ENCODE measurements at places on chromosomes 4 and X.

DNA sequence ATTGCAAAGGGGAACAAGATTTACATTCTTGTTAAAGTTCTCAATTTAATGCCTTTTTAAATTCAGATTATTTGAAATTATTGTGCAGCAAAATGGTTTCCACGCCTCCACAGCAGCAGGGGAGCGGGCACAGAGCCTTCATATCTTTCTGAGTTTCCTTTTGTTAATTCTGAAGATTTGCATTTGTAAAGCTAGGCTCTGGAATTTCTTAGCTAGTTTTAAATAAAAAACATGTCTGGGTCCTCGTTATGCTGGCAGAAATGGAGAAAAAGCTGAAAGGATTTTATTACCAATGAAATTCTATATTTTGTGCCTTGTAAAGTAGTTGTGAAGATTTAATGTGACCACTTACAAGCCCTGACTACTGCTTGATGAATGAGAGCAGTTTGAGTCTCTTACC lies 40.8 kb upstream of the MAGED1 start:
- DNase-seq: no peak

DNA sequence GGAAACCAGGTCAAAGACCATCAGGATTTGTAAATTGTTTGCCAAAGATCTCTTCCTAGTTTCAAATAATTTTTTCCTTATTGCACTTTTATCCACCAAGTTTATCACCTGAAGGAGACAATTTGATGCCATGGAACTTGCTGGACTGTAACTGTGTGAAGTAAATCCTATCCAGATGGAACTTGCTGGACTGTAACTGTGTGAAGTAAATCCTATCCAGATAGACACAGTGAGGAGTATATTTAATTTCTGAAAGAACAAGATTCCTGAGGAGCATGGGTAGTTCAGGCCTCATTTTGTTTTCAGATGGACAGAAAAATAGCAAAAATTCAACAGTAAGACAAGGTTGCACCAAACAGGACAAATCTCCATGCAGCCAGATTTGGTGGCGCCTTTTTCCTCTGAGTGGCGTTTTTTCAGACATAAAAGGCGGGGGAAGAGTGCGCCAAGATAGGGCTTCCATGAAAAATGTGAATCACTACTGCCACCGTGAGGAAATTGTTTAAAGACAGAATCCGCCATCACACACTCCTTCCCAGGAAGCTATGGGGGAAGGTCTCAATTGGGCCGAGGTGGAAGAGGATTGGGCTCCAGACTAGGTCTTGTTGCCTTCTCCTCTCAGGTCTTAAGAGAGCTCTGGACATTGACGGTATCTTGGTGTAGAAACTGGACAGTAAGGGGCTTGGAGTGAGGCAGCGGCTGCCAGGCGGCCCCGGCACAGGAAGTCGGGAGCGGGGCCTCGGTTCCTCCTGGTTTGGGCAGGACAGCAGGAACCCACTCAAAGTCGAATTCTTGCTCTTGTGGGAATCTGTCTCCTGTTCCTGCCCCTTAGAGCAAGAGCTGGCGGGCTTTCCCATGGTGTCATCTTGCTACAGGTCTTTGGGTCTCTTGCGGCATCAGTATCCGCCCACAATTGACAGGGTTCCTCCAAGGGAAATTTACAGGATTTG lies 234.7 kb downstream of the OR13H1 start:
- DNase-seq: no peak

DNA sequence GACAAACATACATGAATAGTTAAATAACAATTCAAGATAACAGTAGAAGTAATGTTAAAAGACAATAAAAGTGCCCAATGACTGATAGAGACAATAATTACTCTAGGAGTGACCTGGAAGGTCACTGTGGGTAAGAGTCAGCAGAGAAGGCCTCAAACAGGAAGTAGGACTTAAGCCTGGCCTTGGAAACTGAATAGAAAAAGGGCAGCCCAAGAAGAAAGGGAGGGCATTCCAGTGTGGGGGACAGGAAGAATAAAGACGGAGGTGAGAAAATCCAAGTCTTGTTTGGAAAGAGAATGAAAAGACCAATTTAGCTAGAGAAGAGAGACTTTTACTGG lies 6.0 kb downstream of the P2RY4 start:
- DNase-seq: no peak

GRCh38 chrX:150715184-150715583 lies 22.0 kb downstream of the MTMR1 start:
- DNase-seq: peak; percentile 32

DNA sequence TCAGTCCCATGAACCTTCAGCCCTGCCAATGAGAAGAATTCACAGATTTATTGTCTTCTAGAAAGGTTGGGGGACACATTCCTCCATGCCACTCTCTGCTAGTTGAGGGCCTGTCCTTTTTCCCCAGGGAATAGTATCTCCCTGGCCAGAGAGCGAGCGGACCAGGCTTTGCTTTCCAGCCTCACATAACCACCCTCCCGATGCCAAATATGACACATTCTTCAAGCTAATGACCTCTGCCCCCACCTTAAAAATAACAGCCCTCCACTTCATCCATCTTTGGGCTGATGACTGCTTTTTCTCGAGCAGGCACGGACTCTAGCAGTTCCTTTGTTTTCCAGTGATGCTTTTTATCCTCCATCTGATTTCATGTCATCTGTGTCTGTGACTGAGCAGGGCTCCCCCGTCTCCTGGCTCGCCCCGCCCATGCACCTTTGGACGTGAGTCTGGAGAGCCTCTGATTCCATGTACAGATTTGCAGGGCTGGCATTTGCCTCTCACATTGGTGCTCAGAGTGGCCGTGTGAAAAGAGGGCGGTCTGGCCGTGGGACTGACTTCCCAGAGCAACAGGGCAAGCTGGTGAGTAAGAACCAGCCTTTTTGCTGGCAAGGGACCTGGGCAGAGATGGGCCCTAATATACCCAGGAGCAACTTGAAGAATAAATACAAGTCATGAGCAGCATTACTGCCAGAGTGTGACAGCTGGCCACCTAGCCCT lies 279.8 kb downstream of the BCOR start:
- DNase-seq: no peak

DNA sequence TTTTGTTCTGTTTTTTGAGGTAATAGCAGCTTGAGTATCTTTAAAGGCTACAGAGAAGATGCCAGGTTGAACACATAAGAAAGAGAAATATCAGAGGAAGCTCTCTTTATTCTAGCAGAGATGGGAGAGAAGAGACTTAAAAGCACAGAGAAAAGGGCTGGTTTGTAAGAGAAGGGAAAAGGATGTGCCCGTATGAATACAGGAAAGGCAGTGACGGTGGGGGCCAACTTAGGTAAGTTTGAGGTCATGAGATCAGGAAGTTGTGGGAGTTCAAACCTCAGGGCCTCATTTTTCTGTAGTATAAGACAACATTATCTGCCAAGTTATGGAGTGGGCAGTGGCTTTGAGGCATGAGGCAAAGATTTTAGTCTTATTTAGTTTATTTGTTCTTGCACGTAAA lies 121.3 kb upstream of the S100G start:
- no peak for DNase-seq

- DNase-seq: no peak
These were observed 233.5 kb upstream of the GYPA start for GRCh38 chr4:144374065-144374464.

GRCh38 chr4:76800902-76801301 lies 97.0 kb downstream of the SOWAHB start:
- DNase-seq: no peak

DNA sequence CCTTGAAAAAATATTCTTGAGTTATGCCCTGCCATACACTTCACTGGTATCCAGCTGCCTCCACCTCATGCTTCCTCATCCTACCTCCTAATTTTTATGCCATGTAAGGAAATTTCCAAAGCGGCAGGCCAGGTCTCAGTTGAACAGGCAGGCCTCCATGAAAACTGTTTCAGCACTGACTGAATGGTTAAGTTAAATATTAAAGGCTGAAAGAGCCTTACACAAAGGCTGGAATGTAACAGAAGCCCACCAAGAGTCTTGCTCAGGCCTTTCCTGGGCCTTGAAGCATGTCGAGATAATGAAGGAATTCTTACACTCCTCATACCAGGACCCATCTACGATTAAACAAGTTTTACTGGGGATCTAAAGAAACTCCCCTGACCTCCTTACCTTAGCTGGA lies 359.6 kb upstream of the NOCT start:
- no peak for DNase-seq

DNA sequence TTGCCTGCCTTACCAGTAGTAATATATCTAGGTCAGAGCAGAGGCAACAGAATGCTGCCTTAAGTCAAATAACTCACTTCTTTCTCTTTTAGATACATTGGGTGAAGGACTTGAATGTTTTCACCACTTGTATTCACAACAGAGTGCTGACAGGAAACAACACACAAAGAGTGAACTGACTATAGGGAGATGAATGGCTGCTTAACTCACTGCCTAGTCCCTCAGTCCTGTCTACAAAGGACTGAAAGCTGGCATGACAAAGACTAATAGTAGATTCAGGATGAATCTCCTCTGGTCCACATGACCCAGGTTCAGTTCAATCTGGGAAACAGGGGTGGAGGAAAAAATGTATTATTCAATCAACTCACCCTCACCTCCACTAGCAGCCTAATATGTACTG lies 134.2 kb downstream of the GALNTL6 start:
- DNase-seq: no peak

DNA sequence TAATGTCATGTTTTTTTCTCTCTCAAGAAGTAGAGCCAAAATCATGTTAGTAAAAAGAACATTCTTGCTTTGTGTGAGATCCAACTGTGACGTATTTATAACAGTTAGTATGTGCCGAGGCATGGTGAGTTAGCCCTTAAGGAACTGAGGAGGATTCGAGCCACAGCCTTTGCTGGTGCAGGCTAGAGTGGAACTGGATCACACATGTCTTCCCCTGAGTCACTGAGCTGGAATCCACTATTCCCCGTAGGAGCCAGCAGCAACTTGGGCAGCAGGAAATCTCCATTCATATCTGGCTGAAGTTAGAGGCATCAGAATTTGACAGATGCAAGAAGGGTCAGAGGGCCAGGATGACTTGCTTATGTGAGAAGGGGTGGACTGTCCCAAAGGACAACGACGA lies 144.6 kb upstream of the KIT start:
- peak; percentile 84 for DNase-seq

- DNase-seq: no peak
These were observed 20.7 kb upstream of the UCHL1 start for GRCh38 chr4:41236032-41236431.

GRCh38 chr4:6986072-6986780 lies 56.9 kb upstream of the TADA2B start:
- peak; percentile 69 for DNase-seq

- DNase-seq: no peak
These were observed 2221.6 kb upstream of the AGA start for GRCh38 chr4:179663641-179664429.

DNA sequence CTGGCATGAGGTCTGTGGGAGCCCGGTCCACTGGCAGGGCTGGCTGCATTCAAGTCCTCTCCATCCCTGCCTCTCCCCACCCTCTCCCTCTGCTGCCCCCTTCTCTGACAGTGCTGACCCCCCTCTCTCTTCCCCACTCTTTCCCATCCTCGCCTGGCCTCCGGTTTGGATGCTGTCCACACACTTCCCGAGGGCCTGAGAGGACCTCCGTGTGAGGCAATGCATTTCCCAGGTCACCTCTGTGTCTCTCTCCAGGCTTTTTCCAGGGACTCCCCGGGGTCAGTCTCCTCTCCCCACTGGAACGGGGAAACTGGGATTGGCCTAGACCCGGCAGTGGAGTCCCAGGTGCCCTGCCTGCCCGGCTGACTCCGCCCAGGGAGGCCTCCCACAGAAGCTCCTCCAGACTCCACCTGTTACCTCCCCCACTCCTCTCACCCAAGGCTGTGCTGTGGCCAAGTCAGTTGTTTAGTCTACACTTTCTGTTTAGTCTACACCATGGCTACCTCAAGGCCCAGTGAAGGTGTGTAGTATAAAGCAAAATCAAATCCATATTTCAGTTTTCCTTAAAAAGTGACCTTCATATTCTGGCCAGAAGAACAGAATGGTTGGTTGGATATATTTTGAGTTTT lies 146.8 kb downstream of the PTTG2 start:
- DNase-seq: no peak
